ENCODE measurements at places on chromosomes 4 and X.

GRCh38 chrX:148615491-148615890 lies 115.1 kb downstream of the AFF2 start:
- DNase-seq = no peak

DNA sequence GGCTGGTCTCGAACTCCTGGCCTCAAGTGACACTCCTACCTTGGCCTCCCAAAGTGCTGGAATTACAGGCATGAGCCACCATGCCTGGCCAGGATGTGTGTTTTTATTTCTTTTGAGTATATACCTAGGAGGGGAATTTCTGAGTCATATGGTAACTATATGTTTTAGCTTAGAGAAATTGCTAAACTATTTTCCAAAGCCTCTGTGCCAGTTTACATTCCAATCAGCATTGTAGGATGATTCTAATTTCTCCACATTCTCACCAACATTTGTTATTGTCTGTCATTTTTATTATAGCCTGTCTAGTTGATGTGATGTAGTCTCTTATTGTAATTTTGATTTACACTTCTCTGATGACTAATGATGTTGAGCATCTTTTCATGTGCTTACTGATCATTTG lies 1576.0 kb downstream of the RPA4 start:
- no peak for DNase-seq

DNA sequence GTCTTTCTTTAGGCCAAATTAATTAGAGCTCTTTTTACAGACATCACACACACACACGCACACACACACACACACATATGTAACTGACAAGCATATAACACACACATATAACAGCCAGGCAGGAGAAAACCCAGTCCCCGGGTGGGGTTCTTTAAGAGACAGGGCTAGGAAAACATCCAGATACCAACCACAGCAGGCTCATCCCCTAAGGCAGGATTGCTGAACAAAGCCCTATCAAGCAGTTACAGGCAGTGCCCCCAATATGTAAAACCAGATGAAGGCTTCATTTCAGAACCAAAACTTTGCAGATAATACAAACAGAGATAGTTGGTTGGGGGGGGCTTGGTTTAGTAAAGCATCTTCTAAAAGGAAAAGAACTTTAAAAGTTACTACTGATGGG lies 18.0 kb upstream of the FAM47E start:
- no peak for DNase-seq

- peak; percentile 71 for DNase-seq
These were observed at the start of gene KLHL13 for GRCh38 chrX:118116713-118117550. Gene KLHL13 (minus strand): TSS chrX:118116810. CDS start chrX:118028473, 88,337 bp downstream.

DNA sequence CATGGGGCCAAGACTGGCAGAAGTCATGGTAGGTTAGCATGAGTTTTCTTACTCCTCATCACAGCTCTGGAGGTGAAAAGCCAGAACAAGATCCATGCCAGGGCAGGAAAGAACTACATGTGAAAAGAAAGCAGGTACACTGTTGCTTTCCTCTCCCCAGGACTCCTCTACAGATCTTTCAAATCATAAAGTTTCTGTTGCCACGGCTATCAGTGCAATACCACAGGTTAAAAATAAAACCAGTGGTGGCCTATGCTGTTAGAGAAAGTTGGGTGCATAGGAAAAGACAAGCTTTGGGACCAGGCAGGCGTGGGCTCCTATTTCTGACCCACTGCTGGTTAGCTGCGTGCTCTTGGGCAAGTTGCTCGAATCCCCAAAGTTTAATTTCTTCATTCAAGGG lies 81.4 kb downstream of the SH3RF1 start:
- no peak for DNase-seq

GRCh38 chr4:167906851-167907250 lies 185.5 kb upstream of the ANXA10 start:
- DNase-seq = no peak

DNA sequence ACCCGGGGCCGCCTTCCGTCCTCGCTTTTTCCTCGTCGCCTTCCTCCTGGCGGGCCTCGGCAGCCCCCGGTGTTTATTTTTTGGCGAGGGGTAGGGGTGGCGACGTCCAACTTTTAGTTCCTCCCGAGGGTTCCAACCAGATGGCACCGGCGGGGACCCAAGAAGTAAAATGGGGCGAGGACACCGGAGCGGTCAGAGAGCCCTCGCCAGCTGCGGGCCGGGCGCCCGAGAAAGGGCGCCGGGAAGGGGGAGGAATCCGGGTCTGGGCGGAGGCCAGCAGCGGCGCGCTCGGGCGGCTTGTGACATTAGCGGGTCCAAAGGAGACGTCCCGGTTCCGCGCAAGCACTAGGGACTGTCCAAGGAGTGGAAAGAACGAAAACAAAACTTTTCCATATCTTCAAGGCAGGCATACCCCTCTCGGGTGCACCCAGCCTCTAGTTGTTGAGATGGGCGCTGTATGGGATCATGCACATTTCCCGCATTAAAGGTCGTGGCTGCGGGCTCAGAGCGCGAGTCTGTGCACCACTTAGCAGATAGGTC lies 691 bp upstream of the USP46 start:
- no peak for DNase-seq

DNA sequence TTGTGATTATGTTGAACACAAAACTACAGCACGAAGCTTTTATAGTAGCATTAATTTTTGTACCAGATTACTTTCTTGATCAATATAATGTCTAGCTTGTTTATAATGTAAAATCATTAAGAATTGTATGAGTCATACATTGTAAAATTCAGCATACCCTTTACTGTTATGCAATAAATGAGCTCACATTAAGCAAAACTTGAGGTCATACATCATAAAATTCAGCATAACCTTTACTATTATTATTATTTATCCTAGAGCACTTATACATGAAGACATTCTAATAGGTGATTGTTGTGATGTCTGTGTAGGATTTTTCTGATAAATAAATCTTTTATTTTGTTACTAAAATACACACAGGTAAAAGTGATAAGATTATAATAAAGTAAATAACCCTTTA lies 49.4 kb downstream of the DTHD1 start:
- no peak for DNase-seq

GRCh38 chr4:183171484-183172267 lies 72.6 kb downstream of the WWC2 start:
- no peak for DNase-seq

All from HEK293T (cell line).